ENCODE measurements at places on chromosomes 2 and 18.

DNA sequence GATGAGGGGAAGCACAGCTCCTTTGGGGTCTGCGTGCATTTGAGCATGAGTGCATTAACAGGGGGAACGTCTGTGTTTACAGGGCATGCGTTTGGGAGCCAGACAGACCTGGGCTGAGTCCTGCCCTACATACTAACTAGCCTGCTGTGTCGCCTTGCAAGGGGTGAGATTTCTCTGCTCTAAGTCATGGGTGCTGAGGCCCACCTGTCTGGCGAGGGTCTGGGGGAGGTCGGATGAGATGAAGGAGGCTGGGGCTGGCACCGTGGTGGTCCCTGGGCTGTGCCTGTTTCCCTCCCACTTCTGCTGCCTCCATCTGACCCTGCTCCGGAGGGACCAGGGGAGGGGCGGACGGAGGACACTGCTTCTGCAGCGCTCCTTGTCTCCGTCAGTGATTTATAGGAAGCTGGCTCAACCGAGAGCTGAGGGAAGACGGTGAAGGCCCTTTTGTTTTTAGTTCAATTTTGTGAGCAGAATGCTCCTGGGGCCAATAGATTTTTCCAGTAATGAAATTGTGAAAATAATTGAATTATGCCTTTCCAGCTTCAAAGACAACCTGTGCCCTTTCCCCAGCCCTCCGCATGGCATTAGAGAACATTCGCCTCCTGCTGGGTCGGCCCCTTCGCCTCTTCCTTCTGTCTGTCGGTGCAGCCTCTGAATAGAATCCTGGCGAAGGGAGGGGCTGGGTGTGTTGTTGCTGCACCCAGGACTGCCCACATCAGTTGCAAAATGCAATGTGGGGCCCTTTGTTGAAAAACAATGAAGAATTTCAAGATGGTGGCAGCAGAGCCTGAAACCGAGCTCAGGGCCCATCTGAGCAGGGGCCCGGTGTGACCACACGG is 49.7 kb downstream of the RRM2 start:
- no peak for DNase-seq

DNA sequence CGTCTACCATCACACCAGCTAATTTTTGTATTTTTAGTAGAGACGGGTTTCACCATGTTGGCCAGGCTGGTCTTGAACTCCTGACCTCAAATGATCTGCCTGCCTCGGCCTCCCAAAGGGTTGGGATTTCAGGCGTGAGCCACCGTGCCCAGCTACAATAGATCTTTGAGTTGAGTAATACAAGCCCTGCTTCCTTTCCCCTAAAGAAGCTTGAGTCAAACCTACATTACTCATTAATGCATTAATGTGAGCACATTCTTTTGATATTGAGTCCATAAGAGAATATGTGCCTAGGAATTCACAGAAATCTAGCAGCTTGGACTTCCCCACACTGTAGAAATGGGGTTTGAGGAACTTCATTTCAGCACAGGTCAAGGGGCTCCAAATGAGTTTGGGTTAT is 39.6 kb downstream of the PSMG2 start:
- DNase-seq = no peak

DNA sequence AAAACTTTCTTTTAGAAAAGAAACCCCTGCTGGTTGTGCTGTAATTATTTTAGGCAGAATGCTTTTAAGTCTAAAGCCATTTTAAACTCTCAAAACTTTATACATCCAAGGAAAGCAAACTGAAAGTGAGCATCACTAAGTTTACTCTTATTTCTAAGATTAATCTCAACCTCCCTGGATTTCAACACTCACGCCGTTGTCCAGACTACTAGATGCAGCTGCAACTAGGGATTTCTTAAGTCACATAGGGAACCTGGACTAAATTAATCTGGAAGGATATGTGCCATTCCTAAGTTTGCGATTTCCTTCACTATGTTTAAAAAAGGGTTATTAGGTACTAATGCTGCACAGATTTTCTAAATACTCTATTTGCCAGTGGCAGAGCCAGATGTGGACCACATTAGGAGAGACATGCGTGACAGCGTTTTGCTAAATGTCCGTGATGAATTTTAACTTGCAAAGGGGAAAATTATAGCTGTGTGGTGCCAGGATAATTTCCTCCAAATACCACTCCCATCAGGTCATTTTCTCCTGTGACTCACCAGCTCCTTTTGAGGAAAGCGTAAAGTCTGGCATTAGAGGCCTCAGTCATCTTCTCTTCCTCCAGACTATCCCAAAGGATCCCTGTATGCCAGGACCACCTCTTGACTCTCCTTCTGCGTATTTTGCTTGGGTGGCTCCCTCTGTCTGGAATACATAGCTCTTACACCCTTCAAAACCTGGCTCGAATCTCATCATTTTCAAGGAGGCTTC is 143.7 kb downstream of the ATL2 start:
- no peak for DNase-seq

DNA sequence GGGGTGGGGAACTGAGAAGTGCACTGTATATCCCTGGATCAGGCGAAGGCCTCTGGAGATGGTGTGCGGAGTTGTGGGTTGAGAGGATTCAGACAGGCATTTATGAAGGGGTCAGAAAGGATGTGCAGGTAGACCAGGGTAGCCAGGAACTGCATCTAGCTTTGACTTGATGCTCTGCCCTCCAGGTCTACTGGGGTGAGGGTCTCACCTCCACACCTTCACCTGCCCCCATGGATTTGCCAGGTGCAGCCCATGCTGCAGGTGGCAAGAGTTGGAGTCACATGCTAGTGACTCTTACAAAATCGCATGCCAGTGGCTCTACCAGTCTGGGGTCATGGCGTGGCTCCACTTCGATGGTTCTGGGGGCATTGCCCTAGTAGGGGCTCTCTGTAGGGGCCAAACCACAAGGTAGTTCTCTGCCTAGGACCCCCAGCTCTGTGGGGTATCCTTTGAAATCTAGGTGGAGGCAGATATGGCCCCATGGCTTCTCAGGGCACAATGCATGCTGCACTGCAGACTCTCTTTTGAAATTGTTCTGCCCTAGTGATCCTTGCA is 18.9 kb upstream of the KCNF1 start:
- no peak for DNase-seq

Data from activated CD4-positive, alpha-beta T cell treated with anti-CD3 and anti-CD28 coated beads, Interleukin-10, Interleukin-2, amounts not matched to agents 100 ng/mL and 50 ng/mL, durations not matched to agents 16 hours and 8 hours (primary cell).